Hippocampal formation (tissue), 2 donors: ENCODE measurements at places on chromosomes 3 and 15.

DNA sequence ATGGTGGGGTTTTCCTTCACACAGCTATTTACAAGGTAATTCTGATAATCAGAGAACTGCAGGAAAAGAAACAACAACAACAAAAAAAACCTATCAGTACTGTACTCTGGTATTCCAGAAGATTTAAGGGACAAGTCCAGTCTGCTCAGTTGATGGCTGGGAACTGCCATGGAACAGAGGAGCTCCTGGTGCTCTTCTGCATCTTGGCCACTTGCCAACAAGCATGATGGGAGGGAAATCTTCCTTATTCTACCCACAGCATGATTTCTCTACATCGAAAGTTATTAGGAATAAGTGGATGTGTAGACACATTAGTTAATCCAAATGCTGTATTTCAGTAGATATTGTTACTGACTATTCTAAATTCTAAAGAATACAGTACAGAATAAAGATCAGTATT is 51.7 kb downstream of the RASGRP1 start:
- no peak for DNase-seq

DNA sequence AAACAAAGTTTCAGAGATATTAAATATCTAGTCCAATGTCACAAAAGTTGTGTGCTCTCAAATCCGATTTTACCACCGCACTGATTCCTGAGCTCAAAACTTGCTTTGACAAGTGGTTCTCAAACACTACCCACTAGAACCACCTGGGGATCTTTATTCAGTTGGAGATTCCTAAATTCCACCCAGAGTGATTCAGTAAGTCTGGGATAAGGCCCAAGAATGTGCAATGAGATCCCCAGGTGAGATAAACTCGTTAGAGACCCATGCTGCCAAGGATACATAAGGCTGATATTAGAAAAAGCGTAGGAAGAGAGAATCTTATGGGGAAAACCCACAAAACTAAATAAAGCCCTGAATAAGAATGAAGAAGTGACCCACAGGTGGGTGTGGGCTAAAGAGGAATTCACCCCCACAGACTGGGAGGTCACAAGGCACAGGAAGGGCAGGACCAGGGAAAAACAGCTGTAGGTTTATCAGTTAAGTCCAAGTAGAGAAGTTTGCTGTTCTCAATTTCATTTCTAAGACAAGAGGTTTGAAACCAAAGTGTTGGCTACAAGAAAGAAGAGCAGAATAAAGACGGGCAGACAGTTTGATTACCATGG is 11.5 kb upstream of the RPS17 start:
- no peak for DNase-seq

- DNase-seq, result no peak
Observed at GRCh38 chr15:29467091-29467490, 197.5 kb upstream of the NSMCE3 start.

GRCh38 chr3:195094191-195094921 is 176.6 kb downstream of the XXYLT1 start:
- no peak for DNase-seq

- no peak for DNase-seq
Observed at GRCh38 chr3:190581041-190581541, 67.2 kb downstream of the IL1RAP start.

GRCh38 chr3:128617270-128617556 is 33.4 kb downstream of the RPN1 start:
- no peak for DNase-seq

DNA sequence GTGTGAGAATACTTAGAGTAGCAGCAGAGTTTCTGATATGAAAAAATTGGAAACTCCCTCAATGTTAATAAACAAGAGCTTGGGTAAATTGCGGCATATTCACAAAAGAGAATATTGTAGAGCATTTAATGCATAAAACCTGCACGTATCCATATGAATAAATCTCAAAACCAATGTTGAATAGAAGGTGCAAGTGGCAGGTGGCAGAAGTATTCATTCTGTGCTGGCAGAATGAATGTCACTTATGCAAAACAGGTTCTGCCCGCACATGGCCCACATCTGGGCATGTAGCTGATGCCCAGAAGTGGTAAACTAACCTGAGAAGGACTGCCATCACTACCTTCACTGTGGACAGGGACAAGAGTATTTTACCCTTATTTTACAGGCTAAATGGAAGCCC is 14.1 kb upstream of the PRSS50 start:
- no peak for DNase-seq

- DNase-seq, result no peak
Observed at GRCh38 chr3:139772539-139773500, 95.0 kb upstream of the NMNAT3 start.

DNA sequence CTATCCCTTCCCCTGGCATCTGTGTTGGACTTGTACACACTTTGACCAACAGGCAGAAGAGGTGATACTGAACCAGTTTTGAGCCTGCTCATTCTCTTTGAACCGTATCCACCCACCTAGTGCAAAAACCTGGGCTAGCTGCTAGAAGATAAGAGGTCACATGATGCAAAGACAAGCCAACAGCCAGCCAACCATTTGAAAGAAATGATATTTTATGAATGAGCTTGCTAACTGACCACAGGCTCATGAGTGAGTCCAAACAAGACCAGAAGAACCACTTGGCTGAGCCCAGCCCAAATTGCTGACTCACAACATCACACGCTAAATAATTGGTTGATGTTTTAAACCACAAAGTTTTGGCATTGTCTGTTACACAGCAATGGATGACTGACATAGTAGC is 74.0 kb upstream of the CTNNB1 start:
- no peak for DNase-seq

DNA sequence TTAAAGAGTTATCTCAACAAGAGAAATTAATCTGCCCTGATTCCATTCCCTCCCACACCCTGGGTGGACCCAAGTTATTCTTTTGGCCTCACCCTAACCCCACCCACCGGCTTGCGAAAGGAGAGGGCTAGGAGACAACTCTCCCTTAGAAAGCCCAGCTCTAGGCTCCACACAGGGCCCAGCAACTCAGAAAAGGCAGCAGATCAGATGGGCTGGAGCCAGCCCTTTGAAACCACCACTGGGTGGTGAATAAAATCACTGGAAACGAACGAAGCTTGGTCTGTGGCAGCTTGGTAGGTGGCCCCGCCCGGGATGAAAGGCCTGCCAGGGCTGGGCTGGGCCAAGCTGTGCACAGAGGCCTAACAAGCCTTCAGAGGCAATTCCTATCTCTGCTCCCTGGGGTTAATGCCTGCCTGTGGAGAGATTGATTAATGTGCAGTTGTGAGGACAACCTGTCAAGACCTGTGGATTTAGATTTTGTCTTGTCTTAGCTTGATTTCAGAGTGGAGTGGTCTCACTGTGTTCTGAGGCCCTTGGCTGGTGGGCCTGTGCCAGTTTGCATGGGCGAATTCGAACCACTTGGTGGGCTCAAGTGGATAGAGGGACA is 38.8 kb downstream of the BHLHE40 start:
- no peak for DNase-seq

- DNase-seq, result no peak
Observed at GRCh38 chr3:158169091-158169491, 59.2 kb downstream of the RSRC1 start.

GRCh38 chr3:127288921-127289705 is 1.3 kb upstream of the PRR20G start:
- DNase-seq, result no peak

- no peak for DNase-seq
Observed at GRCh38 chr3:74631351-74632140, 17.1 kb upstream of the CNTN3 start.

DNA sequence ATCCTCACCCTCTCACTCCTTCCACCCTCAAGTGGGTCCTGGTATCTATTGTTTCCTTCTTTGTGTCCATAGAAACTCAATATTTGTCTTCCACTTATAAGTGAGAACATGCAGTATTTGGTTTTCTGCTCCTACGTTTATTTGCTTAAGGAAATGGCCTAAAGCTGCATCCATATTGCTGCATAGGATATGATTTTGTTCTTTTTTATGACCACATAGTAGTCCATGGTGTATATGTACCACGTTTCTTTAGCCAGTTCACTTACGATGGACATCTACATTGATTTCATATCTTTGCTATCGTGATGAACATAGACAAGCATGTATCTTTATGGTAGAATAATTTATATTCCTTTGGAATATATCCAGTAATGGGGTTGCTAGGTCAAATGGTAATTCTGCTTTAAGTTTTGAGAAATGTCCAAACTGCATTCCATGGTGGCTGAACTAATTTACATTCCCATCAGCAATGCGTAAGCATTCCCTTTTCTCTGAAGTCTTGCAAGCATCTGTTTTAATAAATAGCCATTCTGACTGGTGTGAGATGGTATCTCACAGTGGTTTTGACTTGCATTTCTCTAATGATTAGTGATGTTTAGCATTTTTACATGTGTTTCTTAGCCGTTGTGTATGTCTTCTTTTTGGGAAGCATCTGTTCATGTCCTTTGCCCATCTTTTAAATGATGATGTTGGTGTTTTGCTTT is 650.2 kb downstream of the ZNF385D start:
- no peak for DNase-seq

DNA sequence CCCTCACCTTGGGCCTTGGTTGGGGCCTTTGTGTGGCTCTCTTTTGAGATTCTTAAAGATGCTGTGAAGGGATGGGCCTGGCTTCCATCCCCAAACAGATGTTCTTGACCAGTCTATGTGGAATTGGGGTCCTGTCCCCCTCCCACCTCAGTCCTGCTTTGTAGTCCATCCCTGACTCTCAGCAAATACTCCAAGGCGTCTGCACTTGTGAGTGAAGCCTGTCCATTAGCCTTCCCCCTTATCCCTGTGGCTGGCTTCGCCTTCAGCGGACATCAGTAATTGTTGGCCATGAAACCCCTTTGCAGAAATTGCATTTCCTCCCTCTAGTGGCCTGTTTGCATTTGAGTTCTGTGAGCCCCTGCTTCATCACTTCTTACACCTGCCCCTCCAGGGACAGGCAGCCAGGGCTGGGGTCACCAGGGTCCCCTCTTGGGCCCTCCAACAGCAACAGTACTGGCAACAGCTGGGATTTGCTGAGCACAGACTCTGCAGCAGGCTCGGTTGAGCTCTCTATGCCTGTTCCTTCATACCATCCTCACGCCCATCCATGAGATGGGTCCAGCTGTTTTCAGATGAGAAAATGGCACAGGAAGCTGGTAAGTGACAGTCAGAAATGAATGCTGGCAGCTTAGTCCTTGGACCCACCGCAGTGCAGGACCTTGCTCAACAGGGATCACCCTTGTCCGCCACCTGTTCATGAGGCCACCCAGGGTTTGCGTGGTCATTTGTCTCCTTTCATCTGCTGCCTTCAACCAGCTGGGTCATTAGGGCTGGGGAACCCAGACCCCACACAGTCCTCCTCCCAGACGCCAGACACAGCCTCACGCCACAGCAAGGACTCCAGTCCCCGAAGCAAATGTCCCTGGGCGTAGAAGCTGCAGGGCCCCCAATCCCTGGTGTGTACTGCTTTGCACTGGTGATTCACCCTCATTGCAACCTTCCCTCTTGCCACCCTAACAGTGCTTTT is 8.9 kb upstream of the LRRK1 start:
- DNase-seq, result no peak

- DNase-seq, result no peak
Observed at GRCh38 chr3:193850084-193850619, 257.1 kb downstream of the OPA1 start.

- DNase-seq, result no peak
Observed at GRCh38 chr3:66010739-66011655, 27.7 kb downstream of the MAGI1 start.

DNA sequence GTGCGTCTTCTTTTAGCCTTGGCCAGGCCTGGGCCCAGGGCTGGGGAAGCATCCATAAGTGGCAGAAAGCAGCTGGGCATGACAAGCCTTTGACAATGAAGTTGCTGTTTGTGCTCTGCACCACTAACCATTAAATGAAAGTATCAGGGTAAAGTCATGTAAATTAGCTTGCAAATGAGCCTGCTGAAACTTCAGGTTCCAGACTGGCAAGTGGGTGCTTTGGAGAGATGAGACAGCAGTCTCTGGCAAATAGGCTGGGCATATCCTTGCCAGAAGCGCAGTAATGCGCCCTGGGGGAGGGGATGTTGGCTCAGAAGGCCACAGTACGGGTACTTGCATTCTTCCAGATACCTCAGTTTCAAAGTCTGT is 40.7 kb downstream of the RAB6B start:
- DNase-seq, result peak; percentile 55

DNA sequence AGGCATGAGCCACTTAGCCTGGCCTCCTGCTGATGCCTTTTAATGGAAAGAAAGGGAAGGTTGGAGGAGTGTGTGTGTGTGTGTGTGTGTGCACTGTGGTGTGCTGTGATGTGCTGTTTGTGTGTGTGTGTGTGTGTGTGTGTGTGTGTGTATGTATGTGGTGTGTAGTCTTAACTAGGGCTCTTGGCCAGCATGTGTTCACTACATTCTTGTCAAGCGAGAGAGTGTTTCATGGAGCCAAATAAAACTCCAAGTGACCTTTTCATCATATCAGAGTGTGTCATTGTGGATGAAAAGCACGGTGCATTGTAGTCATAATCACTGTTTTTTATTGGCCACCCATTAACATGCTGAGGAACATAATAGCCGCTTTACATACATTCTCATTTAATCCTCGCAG is 30.8 kb upstream of the BHLHE40 start:
- DNase-seq, result no peak

DNA sequence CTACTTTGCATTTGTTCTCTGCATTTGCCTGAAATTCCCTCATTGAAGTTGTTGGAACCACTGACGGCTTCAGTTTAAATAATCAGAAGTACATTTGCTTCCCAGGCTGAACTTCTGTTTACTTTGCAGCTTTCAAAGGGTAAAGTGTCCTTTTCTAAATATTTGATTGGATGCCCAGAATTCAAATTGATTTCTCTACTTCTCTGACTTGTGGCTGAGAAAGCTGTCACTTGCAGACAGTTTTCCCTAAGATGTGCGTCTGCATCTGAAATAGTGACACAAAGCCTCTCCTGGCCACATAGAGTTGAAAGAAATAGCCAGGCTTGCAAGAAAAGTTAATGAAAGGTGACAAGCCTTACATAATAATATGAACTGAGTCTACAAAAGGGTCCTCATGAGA is 299.6 kb downstream of the THSD4 start:
- DNase-seq, result peak; percentile 37

DNA sequence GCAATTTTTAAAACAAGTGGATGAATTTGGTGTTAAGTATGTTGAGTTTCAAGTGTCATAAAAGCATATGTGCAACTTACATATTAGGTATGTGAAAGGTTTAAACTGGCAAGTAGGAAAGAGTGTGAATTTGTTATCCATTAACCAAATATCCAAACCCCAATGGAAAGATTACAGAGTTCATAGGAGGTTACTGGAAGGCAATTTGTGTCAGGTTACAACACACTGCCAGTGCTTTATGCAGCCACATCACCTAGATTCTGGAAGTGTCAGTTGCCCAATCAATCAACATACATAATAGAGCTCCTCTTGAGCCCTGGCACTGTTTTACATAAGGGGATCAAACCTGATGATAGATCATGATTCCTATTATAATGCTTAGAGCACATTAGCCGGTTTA is 261.0 kb downstream of the ROBO1 start:
- DNase-seq, result no peak
